ENCODE measurements at places on chromosomes 3 and 15.

GRCh38 chr3:56054844-56055243 lies 413.4 kb downstream of the ERC2 start:
- H3K4me1 ChIP-seq = no peaks in the 10 kb centered on the region
- H3K27ac ChIP-seq = no peak overlapping the region
- no peak for DNase-seq
- no peaks in the 10 kb centered on the region for H3K27me3 ChIP-seq

DNA sequence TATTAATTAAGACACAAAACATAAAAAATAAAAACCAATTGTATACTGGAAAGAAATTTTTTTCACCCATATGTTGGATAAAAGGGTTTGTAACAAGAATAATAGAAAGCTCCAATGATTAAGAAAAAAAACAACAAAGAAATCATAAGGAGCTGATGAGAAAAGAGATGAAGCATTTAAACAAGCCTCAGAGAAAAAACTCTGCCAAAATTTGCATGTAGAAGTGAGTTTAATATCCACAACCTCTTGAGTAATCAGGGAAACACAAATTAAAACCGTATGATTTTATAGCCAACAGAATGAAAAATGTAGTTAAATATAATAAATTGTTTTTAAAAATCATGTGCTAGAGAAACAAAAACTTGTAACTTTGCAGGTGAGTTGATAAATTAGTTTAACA lies 192.9 kb downstream of the BCHE start:
- H3K27me3 ChIP-seq = no peaks in the 10 kb centered on the region
- no peak overlapping the region for H3K4me3 ChIP-seq
- no peak overlapping the region for H3K27ac ChIP-seq
- no peak for DNase-seq
- H3K36me3 ChIP-seq = no peaks in the 10 kb centered on the region

- peak overlapping the region; percentile 26 for H3K4me3 ChIP-seq
- H3K4me1 ChIP-seq = peaks cover 9% of the 10 kb centered on the region
- peak; percentile 35 for DNase-seq
- no peaks in the 10 kb centered on the region for H3K27me3 ChIP-seq
- peak overlapping the region; percentile 30 for H3K27ac ChIP-seq
Observed at GRCh38 chr3:151864423-151865101, 8.9 kb upstream of the SUCNR1 start.

GRCh38 chr3:171556574-171557145 lies 96.5 kb upstream of the TNIK start:
- no peaks in the 10 kb centered on the region for H3K27me3 ChIP-seq
- H3K36me3 ChIP-seq = no peaks in the 10 kb centered on the region
- H3K27ac ChIP-seq = no peak overlapping the region
- no peaks in the 10 kb centered on the region for H3K4me1 ChIP-seq
- DNase-seq = no peak

DNA sequence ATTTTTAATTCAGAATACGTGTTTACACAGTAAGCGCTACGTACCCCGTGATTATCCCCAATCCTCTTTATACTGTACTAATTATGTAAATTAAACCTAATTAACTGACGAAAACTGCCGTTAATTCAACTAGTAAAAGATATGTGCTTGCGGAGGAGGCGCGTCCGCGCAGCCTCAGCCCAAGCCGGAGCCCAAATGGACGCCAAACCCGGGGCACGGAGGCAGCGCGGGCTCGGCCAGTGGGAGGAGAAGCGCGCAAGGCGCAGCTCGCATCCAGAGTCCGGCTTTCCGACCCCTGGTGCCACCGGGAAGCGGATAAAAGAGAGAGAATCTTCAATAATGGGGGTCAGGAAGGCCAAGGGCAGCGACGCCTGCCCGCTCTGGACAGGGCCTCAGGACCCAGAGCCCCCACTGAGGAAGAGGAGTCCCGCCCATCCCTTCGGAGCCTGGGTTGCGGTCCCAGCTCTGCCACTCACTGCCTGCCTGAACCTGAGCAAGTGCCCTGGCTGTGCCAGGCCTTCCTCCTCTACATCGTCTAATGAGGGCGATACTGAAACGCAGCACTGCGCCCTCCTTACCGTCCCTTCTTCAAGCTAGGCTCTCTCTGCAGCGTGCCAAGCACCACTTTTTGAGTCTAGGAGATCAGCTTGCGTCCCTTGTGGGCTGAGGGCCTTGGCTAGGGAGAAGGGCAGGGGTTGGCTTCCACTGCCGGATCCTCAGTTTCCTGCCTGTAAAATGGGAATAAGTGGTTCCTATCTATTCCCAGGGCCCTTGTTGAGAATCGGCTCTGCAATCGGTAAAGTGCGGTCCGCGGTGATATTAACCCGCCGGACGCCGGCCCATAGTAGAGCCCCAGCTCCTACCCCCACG lies 5.0 kb upstream of the SKOR1 start:
- H3K27ac ChIP-seq = no peak overlapping the region
- no peak overlapping the region for H3K4me3 ChIP-seq
- no peaks in the 10 kb centered on the region for H3K4me1 ChIP-seq
- no peak for DNase-seq

DNA sequence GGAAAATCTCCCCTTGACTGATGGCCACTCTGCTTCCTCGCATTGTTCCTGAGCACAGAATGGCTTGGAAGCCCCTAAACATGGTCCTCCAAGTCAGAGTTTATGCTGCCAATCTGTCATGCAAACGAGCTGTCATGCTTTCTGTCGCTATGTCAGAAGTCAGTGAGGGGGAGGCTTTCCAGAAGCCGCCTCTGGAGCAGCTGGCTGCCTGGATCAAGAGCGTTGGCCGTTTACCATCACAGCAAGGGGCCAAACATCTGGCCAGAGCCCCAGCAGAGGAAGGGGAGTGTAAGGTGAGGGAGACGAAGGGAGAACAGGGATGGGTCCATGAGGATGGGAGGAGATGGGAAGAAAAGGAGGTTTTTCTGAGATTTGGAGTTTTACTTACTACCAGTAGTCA lies 372.6 kb upstream of the NR2F2 start:
- H3K27me3 ChIP-seq = no peaks in the 10 kb centered on the region
- DNase-seq = no peak
- H3K27ac ChIP-seq = no peak overlapping the region
- no peaks in the 10 kb centered on the region for H3K4me1 ChIP-seq
- H3K36me3 ChIP-seq = no peaks in the 10 kb centered on the region

Measured in HCT116 (cell line).